ENCODE measurements at places on chromosomes 5 and 9.
A peak's percentile ranks its signal among the peaks of the same experiment; 100 is the strongest.

GRCh38 chr5:154298065-154298464 lies 107.5 kb downstream of the GALNT10 start:
- no peak for DNase-seq

DNA sequence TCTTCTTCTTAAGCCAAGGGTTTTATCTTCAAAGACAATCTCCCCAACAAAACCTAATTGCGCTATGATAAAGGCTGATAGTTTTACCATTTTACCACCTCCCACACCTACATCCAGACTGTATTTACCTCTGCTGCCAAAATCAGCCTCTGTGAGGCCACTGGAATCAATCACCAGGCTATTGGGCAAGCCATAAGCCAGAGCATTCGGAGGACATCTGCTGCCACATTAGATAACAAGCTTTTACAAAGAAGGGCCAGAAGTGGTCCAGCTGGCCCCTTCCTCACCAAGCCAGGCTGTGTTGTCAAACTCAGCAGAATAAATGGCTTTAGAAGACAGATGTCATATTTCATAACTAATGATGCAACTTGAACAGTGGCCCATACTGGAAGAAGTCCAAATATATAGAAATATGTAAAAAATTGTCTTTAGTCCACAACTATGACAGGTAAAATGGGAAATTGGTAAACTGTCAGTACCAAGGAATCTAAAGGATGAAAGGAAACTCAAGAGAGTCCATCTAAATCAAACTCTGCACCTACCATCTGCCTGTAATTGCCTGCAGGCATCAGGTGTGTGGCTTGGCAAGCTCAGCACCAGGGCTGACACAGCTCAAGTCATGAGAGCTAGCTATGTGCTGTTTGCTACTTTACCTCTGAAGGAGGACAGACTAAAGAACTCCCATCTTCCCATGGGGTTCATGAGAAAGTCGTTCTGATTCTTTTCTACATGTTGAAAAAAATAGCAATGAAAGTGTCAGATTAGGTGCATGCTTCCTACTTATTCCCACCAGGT lies 16.1 kb downstream of the SLC45A2 start:
- no peak for DNase-seq

GRCh38 chr5:37839407-37840052 lies at the start of gene GDNF:
Gene GDNF, minus strand, starts transcription at chr5:37840041. Its CDS starts 5,245 bp downstream, at chr5:37834796.
- no peak for DNase-seq

- DNase-seq, result no peak
Measured at GRCh38 chr5:140075371-140075770, 32.3 kb upstream of the NRG2 start.

DNA sequence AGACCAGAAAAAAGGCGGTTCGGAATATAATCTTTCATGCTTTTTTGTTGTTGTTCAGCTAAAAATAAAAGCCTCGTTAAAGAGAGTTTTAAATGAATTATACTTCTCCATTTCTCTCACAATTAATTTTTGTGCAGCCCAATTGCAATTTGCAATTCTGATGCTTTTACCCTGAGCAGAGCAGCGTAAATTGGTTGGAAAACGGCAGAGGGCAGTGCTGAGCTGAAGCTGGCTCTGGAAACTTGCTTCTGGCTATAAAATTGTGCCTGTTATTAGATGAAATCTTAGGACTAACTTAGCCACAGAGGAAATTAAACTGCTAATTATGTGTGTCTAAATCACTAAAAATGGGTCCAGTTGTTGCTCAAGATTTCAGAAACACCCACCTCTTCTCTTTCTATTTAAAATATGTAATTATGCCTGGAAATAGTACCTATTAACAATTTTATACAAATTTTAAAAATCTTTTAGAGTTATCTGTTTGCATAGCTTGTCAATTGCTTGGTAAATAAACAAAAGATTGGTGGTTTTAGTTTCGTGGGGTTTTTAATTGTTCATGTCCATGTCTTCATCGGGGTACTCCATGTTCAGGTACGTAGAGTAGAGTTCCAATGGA lies 441.8 kb upstream of the TLE4 start:
- DNase-seq, result no peak

- no peak for DNase-seq
Measured at GRCh38 chr9:113803811-113804589, 72.1 kb upstream of the ZNF618 start.

DNA sequence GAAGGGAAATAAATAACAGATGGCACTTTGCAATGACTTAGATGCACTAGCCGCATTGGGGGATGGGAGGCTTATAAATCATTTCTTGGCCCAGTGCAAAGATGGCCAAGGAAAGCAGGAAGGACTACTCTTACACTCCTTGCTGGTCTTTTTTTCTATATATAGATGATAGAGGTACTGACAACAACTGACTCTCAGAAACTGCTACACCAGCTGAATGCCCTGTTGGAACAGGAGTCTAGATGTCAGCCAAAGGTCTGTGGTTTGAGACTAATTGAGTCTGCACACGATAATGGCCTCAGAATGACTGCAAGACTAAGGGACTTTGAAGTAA lies 1.7 kb downstream of the CCNG1 start:
- peak; percentile 29 for DNase-seq

DNA sequence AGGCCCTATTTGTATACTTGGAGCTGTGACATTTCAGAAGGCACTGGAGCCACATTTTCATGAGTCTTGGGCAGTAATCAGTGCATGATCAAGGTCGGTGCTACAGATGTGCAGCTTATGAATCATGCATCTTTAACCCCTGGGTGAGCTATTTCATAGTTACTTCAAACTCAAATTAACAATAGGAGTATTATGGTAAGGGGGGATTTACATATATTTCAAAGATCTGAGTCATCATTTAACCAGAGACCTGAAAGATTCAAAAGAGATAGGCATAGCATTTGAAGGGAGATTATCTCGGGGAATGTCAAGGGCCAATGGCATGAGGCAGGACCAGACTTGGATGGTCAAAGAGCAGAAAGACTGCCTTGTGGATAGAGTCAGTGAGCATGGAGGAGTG lies 169.0 kb upstream of the GRIN3A start:
- no peak for DNase-seq

GRCh38 chr5:65774346-65774745 lies 52.3 kb downstream of the NLN start:
- no peak for DNase-seq

- DNase-seq, result no peak
Measured at GRCh38 chr5:59416451-59416850, 477.1 kb downstream of the PDE4D start.

DNA sequence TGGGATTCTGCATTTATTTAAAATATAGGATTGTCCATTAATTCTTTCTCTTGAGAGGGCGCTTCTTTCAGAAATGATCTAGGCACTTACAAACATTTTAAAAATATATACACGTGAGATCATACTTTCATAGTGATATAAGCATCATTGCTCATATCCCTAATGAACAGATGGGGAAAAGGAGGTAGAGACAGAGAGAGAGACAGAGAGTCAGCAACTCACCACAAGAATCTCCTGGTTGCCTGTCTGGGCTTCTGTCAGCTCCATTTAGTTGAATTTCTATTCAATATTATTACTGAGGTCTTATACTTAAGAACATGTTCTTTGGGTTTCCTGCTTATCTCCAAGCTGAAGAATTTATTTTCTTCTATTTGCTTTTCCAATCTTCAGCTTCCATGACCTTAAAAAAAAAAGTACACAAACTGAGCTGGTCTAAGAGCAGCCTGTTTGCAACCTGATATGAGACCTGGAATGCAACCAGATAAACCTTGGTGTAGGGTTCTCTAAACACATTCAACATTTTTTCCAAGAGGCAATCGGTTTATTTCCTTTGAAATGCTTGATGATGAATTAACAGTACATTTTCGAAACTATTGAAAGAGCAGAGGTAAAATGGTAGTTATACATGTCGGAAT lies 51.6 kb upstream of the LIFR start:
- DNase-seq, result no peak

DNA sequence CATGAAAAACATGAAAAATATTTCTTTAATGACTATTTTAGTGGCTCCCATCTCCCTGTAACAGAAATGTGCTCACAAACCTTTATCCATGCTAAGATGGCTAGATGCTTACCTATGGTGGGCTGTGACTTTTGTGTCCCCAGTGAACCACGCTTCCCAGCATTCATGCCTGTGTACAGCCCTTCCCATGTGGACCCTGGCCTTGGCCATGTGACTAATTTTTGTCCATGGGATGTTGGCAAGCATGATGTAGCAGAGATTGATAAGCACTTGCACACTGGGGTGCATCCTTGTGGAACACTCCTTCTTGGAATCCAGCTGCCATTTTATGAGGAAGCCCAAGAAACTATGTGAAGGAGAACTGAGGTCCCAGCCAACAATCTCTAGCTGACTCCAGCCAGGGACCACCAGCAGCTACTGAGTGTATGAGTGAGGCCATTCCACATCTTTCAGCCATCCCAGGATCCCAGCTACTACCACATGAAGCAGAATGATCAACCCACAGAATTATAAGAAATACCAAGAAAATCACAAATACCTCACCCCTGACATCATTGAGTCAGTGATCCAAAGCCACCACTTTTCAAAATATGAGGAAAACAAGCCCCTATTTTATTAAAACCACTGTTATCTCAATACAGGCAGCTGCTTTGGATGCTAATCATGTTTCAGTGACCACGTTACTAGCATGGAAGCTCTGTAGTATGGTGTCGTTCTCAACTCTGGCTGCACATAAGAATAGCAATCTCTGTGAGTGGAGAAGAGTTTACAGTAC lies 16.1 kb upstream of the RAI14 start:
- no peak for DNase-seq

DNA sequence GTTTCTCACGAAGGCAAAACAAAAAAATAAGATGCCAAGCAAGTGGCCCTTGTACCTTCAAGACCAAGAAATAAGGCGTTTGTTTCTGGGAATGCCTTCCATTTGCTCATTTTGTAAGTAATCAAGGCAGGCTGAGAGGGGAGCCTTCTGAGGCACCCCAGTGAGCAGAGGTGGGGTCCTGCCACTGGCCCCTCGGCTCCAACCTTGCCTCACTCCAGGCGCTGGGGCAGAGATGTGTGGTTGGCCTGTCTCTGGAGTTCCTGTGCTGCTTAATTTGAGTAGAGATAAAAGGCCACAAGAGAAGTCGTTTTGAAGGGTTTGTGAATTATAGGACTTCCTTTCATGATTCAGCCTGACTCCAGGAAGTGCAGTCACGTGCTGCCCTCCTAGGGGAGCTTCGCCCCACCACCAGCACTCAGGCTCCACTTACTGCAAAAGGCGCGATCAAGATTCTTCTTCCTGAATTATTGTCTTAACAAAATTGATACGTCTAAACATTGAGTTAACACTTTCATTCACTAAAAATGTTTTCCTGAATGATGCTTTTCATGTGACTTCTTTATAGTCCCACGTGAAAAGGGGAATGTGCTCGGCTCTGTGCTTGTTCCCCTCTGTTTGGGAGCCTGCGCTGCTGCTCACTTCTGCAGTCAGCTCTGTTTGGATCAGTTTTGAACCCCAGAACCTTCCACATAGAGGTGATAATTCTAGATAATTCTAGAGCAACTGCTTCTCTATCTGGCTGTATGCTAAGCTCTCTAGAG lies 13.7 kb downstream of the SYK start:
- no peak for DNase-seq

- no peak for DNase-seq
Measured at GRCh38 chr5:154459015-154459414, 13.2 kb downstream of the SAP30L start.

DNA sequence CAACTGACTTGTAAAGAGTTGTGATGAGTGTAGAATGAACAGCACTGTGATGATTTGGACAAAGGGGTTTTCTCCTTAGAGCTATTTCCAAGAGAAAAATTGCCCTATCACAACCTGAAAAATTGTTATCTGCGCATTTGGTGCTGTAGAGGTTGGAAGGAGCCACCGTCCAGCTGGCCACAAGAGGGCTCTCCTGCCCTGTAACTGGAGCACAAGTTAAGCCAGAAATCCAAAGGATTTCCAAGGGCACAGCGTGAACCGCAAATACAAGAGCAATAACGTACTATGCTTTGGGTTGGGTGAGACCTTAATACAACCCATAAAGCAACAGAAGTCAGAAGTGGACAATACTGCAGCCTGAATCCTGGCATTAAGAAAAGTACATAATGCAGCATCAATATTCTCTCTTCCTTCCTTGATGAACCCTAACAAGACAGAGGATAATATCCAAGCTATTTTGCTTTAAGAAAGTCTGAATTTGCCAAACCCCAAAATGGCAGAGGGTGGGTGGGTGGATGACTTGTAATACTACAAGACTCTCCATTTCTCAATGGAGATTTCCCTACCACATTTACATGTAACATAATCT lies 56.8 kb upstream of the SMIM32 start:
- DNase-seq, result no peak

GRCh38 chr5:21882074-21882745 lies 970.9 kb downstream of the CDH12 start:
- DNase-seq, result no peak

DNA sequence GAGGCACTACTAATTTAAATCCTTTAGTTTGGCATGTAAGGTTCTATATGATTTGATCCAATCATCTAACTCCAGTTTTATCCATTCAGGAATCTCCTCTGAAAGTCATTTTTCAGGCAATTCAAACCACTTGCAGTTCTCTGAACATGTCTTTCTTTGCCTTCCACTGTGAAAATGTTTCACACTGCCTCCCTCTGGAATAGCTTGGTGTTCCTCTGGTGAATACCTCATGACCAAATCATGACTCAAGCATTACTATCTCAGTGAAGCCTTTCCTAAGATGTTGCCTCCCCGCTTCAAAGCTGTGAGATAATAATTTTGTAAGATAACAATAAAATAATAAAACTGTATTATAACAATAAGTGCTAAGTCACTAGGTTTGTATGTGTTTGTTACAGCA lies 981.1 kb downstream of the DTWD2 start:
- no peak for DNase-seq

DNA sequence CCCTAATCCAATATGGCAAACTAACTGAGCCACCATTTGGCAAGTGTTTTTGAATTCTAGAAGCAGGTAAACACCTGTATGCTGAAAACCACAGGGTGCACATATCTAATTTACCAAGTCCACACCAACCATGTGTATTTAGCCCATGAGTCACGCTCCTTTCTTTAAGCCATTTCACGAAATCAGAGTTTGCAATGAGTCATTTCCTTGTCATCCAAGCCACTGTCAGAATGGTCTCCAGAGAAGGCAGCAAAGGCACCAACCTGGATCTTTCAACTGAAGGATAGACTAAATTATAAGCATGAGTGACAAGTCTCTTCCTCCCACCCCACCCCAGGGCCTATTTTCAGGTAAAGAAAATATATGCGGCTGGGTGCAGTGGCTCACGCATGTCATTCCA lies 110.0 kb downstream of the PAX5 start:
- DNase-seq, result no peak

- DNase-seq, result peak; percentile 73
Measured at GRCh38 chr9:83981126-83981871, 694 bp downstream of the RMI1 start.

GRCh38 chr5:179668391-179668790 lies 12.4 kb downstream of the CBY3 start:
- peak; percentile 63 for DNase-seq

DNA sequence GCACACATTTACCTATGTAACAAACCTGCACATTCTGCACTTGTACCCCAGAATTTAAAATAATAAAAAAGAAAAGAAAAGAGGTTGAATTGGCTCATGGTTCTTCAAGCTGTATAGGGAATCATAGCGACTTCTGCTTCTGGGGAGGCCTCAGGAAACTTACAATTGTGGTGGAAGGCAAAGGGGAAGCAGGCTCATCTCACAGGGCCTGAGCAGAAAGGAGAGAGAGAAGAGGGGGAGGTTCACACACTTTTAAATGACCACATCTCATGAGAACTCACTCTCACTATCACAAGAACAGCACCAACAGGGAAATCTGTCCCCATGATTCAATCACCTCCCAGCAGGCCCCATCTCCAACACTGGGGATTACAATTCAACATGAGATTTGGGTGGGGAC lies 214.6 kb downstream of the CDK5RAP2 start:
- DNase-seq, result no peak

All from hematopoietic multipotent progenitor cell treated with erythropoietin and hydrocortisone succinate and interleukin-3 and kit ligand, for 17 days (in vitro differentiated cells).